ENCODE measurements at places on chromosomes 5 and 9.

DNA sequence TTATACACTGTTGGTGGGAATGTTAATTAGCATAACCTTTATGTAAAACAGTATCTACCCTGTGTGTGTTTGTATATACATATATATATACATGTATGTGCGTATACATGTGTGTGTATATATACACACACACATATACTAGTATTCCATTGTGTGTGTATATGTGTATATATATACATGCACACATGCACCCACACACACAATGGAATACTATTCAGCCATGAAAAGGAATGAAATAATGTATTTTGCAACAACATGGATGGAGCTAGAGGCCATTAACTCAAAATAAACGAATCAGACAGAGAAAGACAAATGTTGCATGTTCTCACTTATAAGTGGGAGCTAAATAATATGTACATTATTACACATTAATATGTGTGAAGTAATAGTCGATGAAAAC is 17.6 kb upstream of the SAP30L start:
- DNase-seq = no peak

DNA sequence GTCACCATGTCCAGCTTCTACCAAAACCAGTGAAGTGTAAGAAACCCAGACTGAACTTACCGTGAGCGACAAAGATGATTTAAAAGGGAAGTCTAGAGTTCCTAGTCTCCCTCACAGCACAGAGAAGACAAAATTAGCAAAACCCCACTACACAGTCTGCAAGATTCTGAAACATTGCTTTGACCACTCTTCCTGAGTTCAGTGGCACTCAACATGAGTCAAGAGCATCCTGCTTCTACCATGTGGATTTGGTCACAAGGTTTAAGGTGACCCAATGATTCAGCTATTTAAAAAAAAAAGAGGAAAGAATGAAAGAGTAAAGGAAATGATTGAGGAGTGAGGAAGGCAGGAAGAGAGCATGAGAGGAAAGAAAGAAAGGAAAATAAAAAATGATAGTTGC is 19.8 kb downstream of the IL7R start:
- DNase-seq = no peak

DNA sequence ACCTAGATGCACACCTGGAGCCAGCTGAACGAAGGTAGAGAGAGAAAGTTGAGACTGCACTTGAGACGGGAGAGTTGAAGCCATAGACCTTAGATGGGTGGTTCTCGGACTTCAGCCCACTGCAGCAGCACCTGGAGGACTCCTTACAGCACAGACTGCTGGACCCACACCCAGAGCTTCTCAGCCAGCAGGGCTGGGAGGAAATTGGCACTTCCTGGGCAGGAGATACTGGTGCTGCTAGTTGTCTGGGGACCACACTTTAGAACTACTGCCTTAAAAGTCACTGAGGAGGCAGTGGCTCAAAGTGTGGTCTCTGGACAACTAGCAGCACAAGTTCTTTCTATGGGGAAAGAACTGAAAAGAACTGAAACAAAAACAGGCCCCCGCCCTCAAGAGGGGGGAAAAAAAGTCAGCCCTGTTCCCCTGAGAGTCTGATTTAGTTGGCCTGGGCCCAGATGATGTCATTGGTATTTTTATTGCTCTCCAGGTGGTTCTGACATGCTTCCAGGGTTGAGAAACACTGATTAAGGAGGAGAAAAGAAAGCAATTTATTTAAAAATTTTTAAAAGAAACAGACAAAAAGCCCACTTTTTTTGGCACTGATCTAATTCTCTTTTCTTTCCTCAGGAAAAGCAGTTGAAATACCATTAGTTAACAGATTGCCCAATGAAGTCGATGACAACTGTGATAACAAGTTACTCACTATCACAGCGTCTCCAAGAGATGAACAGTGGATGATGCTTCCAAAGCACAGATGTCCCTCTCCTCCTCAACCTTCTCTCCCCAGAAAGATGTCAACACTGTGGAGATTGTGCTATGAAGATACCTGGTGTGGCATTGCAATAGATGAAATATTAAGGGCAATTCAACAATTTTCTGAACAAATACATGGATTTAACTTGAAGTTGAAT is 73.6 kb upstream of the ADAMTS16 start:
- DNase-seq = no peak

GRCh38 chr9:88748566-88749261 is 213.7 kb downstream of the NXNL2 start:
- peak; percentile 89 for DNase-seq

DNA sequence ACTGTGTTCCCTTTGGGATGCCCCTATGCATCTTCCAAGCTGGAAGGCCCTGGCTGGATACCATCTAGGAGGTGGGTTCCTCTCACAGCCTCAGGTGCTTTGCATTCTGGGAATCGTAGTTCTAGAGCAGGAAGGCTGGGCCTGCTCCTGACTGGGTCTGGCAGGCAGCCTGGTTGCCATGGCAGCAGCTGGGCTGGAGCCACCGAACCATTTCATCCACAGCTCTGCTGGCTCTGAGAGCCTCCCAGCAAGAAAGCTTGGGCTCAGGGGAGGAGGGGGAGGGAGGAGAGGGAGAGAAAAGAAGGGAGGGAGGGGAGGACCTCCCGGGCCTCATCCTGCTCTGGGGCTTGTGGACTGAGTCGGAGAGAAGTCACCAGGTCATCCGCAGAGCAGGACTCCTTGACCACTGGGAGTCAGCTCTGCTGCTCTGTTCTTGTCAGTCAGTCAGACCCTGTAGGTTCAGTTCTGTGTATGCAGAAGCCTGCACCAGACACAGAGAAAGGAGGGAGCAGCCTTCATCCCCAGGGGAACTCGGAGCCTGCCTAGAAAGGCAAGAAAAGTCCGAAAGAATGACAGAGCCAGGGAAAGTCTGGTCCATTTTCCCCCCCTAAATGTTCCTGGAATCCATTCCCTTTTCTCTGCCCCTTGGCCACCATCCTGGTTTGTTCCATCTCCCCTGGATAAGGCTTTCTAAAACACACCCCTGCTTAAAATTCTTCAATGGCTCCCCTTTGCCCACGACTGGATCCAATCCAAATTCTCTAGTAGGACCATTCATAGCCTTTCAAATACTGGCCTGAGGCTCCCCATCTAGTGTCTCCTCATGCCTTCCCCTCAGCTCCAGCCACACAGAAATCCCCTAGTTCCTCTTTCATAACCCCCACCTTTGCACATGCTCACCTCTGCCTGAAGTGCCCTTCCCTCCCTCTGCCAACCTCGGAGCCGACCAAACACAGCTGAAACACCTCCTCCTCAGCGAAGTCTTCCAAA is 65.4 kb upstream of the ARAP3 start:
- peak; percentile 19 for DNase-seq

- no peak for DNase-seq
These were observed 161.2 kb downstream of the MPDZ start for GRCh38 chr9:13118313-13118712.

DNA sequence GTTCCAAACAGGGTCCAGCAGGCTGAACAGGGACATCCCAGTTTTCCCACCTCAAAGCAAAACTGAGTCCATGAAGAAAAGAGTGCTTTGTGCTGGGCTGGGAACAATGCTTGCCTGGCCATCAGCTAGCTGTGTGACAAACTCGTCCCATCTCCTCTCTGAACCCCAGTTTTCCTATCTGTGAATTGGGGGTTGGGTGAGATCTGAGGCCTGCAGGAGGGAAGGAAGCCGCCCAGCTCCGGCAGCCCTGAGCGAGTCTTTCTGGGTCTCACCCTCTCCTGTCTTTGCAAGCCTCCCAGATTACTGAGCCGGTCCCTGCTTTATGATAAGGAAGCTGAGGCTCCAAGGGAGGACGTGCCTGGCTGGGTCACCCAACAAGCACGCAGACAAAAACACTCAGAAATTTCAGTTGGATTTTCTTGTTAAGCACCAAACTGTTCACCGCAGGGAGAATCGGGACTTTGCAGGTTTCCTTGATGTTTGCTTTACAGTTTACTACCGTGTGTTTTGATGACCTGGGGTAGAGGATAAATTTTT is 82.6 kb upstream of the LMX1B start:
- DNase-seq = no peak

- no peak for DNase-seq
These were observed 474.2 kb downstream of the MED10 start for GRCh38 chr5:5904113-5904512.

GRCh38 chr9:112119225-112120029 is 55.7 kb downstream of the SUSD1 start:
- no peak for DNase-seq

GRCh38 chr9:137078701-137079400 is 1.5 kb downstream of the UAP1L1 start:
- no peak for DNase-seq

GRCh38 chr5:122661496-122662180 is 113.2 kb upstream of the SNX2 start:
- peak; percentile 51 for DNase-seq

- DNase-seq = peak; percentile 82
These were observed 55.3 kb downstream of the MAPKAP1 start for GRCh38 chr9:125651576-125652232.

DNA sequence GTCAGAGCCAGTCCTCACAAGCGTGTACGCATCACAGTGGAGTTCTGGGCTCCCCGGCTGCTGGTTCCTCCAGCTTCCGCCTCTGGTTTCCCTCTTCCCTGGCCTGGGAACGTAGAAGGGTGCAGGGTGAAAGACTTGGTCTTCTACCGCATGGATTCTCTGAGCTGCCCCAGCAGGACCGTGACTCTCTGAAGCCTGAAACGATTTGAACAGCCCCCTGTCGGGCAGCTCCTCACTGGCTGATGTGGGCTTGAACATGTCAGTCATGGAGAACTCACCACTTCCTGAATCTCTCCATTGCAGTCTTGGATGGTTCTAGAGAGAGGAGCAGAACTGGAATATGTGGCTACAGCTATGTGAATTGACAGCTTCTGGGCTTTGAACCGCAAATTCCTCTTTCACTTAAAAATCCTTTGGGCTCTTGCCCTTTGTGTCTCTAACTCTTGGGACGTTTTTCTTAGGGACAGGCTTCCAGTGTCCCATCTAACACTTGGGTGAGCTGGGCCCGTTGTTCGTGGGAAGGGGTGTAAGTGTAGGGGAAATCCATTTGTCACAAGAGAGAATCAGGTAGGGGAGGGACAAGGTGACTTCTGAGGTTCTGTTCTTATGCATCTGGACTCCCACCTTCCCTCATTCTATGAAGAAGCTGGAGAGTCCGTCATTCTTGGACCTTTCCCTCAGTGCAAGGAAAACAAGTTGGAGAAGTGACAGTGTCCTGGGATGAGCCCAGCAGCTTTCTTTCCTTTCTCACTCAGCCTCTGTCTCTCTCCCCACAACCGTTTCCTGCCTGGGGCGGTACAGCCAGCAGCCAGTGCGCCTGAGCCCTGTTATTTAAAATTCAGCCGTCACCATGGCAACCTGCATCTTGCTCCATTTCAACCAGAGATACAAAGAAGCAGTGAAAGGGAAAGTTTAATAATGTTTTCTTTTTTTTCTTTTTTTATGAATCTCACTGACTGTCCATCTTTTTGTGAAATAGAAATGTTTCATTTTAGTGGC is 84.7 kb downstream of the PTTG1 start:
- DNase-seq = peak; percentile 54

GRCh38 chr5:74352256-74352655 is 288.3 kb downstream of the ENC1 start:
- DNase-seq = no peak

GRCh38 chr5:167845952-167846351 is 445.5 kb upstream of the WWC1 start:
- no peak for DNase-seq

GRCh38 chr5:33936381-33937016 is at the start of gene RXFP3:
Gene RXFP3, plus strand, starts transcription at chr5:33936386. Its CDS starts 355 bp downstream, at chr5:33936741.
- DNase-seq = peak; percentile 20

- DNase-seq = peak; percentile 67
These were observed 24.9 kb downstream of the CNOT6 start for GRCh38 chr5:180519098-180519497.

DNA sequence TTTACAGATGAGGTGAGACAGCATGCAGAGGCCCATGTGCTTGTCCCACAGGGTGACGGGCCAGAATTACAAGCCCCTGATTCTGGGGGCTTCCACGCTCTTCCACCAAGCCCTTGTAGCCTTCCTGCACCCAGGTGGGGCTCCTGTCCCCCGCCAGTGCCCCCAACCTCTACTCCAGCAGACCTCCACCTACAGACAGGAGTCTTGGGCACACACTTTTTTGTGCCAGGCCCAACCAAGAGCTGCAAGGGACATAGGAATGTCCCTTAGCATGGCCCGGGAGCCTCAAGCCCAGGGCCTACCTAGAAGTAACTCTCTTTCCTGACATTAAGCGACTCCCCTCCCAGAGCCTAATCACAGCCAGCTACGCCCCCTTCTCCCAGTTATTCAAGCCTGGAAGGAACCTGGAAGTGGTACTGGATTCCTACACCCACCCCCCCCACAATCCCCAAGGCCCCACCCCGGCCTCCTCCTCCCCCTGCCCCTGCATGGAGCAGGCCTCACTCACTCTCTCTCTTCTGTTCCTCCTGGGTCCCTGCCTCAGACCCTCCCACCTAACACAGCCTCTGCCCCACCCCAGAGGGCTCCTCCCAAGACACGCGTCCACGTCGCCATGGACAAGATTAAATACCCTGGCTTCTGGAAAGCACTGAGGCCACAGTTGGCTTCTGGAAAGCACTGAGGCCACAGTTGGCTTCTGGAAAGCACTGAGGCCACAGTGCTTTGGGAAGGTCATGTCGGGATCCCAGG is 30.5 kb downstream of the ADAMTS2 start:
- no peak for DNase-seq

DNA sequence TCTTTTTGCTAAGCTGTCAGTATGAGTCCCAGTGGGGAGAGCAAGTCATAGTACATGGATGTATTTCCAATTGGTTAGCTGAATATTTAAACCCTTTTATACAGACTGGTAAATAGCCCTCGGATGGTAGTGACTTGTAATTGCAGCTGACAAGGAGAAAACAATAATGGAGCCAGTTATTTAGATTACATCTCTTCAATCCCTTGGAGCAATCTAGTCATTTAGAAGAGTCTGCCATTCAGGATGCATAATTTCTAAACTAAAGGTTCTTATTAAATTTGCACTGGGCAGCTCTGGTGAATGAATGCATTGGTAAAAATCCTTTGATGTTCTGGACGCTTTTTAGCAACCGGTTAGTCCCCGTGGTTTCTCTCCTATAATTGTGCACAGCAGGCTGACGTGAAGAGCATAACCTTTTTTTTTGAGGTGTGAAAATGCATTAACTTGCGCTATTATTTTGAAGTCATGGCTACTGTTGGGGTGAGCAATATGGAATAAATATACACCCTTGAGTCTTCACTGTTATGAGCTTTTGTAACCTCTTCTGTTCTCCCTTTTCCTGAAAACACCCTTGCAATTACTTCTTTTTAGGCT is 158.6 kb upstream of the CD180 start:
- DNase-seq = no peak

DNA sequence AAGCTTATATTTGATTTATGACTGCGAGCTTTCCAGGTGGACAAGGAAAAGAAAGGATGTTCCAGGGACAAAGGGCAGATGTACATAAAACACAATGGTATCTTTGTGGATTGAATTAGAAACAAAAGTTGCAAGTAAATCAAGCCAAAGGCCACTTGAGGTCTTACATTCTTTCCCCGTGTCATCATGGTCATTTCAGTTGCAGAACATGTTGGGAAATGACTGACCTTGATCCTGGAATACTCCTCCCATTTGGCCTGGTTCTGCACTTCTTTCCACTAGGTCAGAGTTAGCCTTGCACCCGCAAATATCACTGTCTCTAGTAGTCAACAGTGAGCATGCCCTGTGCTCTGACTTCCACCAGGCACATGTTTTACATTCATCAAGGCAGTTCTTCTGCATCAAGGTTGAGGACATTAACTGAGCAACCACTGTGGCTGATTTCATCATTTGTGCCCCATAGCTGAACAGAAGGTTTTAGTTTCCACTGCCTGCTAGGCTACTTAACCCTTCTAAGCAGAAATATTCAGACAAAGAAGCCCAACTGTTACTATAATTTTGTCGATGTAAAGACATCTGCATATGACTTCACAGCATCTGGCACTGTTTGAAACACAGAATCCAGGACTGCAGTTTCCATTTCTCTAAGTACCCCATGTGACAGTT is 1161.7 kb upstream of the DMAC1 start:
- DNase-seq = peak; percentile 74

GRCh38 chr9:108015690-108016089 is 526.1 kb upstream of the KLF4 start:
- no peak for DNase-seq
